ENCODE measurements at places on chromosomes 7 and 10.

GRCh38 chr10:5035356-5035755 is 31.7 kb upstream of the AKR1C2 start:
- DNase-seq, result no peak

DNA sequence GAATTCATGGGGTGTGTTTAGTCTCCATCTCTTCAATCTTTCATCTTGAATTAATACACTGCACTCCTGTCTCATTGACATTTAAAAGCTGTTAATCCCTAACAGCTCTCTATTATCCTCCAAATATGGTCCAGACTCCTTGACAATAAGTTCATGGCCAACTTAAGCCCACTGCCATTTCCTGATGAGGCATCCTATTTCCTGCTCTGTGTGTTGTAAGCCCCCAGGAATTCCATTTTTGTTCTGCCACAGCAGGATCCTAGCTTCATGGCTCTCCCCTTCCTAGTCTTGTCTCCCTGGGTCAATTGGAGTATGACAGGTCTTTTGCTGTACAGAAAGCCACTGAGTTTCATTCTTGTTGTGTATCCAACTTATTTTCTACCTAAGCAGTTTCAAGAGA is 218.8 kb downstream of the OTUD1 start:
- DNase-seq, result no peak

DNA sequence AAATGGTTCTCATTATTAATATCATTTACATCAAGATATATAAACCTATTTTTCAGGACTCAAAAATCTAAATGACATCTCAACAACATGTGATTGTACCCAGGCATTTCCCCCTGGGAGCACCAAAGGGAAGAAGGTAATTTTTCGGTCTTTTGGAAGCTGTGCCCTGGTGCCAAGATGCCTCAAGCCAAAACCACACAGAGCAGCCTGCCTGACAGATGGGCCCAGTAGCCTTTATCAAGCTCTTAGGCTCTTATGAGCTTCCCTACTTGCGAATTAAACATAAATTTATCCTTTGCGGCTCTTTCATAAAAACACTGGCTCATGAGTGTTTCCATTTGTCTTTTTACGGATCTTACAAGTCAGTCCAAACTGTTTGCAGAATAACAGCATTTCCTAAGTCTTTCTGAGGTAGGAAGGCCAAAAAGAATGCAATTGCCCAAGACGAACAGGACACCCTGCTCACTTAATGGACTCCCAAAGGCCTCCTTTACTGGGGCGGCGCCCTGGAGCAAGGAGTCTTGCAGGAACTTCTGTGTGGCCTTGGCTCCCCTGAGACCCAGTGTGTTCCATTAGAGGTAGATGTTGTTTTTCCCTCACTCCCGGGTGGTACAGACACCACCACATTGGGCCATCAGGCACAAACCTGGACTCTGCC is 4.1 kb upstream of the RASSF4 start:
- DNase-seq, result no peak

GRCh38 chr10:90937645-90938258 is 16.9 kb upstream of the ANKRD1 start:
- DNase-seq, result no peak

DNA sequence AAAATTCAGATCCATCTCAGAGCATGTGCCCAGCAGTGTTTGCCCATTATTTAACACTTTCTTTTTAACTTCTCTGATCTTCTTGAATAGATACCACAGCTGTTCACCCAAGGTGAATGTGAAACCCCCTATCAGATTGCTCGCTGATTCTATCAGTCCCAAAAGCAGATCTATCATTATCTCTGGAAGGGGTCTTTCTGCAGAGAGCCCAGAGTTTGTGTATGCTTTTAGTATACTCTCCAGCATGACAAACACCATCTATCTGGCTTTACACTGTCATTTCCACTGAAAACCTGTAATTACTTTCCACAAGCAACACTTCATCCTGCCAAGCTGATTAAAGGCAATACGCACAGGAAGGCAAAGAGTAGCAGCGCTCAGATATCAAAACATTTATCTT is 168.2 kb downstream of the CACNA2D1 start:
- DNase-seq, result no peak

DNA sequence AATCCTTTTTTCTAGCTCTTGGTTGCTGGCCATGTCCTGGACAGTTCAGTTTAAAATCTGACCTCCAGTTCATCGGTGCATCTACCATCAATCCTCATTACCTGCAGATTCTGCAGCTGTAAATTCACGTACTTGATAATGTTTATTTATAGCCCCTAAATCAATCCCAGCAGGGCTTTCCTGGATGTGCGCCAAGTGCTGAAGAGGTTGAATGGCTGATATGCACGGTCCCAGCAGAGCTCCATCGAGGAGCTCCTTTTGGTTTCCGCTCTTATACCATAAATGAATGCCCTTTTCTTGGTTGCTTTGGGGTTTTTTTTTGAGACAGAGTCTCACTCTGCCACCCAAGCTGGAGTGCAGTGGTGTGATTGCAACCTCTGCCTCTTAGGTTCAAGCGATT is 91.2 kb upstream of the CCZ1B start:
- no peak for DNase-seq

GRCh38 chr7:2566890-2567678 is 8.3 kb downstream of the IQCE start:
- no peak for DNase-seq

DNA sequence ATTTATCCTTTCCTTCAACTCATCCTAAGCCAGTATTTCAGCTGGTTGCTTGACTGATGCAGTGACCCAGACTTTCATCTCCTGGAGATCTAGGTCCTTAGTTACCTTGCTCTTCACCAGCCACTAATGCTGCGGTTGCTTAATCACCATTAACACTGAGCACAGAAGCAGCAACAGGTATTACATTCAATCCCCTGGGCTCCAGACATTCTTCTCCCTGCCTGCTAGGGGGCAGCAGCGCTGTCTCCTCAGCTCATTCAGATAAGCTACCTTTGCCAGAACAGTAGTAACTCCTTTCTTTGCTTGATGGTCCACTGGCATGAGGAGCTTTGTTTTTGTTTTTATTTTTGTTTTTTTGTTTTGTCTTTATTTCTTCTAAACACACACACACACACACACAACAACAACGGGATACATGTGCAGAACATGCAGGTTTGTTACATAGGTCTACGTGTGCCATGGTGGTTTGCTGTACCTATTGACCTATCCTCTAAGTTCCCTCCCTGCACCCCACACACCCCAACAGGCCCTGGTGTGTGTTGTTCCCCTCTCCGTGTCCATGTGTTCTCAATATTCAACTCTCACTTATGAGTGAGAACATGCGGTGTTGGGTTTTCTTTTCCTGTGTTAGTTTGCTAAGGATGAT is 1043.2 kb upstream of the C7orf33 start:
- DNase-seq, result no peak

DNA sequence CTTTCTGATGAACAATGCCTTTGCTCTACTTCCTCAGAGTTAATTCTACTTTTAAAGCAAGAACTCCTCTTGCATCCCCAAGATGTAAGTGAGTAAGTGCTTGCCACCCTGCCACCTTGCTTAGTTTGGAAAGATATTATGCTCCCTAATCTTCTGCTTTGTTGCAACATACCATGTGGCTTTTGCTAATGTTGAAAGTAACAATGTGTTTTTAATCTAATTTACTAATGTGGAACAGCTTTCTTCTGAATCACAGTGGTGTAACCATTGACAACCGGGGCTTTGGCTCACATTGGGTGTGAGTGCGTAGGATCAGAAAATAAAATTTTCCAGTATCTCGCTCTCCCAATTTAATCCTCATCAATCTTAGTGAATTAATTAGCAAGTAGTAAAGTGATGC is 254.1 kb upstream of the PTER start:
- DNase-seq, result no peak

All from NCI-H1048 (cell line).